ENCODE measurements at places on chromosomes 1 and 21.

GRCh38 chr1:94716965-94717364 is 103.2 kb upstream of the SLC44A3 start:
- DNase-seq = no peak

- no peak for DNase-seq
Measured at GRCh38 chr1:12436817-12437599, 181.0 kb downstream of the DHRS3 start.

GRCh38 chr1:53728702-53729455 is 10.1 kb downstream of the GLIS1 start:
- DNase-seq = no peak

DNA sequence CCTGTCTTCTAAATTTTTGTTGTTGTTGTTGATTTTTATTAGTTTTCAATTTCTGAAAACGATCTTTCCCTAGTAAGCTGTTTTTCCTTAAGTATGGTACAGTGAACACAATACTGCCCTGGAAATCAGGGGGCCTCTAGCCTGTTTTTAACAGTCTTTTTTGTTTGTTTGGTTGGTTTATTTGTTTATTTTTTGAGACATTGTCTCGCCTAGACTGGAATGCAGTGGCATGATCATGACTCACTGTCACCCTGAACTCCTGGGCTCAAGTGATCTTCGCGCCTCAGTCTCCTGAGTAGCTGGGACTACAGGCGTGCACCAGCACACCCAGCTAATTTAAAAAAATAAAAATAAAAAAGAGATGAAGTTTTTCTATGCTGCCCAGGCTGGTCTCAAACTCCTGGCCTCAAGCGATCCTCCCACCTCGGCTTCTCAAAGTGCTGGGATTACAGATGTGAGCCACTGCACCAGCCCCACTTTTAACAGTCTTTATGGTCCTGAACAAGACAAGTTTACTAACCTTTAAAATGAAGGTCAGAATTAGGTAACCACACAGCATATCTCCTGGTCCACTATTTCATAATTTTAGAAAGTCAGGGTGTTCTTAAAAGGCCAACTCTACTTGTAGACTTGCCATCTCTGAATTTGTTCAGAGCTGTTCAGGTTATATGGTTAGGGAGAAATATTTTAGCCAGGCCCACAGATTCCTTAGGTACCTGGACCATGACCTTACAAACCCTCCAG is 35.4 kb downstream of the TBCE start:
- no peak for DNase-seq

DNA sequence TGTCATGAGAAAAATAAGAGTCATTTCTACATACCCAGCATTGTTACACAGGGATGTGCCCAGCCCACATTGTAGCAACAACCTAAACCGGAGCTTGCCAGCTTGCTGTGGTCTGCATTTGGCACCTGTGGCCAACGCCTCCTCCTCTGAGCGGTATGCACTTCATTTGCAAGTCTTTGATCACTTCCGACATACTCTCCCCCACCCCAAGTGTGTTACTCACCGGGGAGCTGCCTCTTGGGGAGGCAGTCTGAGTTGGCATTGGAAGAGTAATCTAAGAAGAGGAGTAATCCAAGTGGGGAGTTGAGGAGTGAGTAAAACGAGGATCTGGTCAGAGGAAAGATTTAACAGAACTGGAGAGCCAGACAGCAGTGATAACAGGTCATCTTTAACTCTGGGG is 3.8 kb downstream of the BCL9 start:
- DNase-seq = peak; percentile 86

GRCh38 chr1:3651026-3651929 is 1.0 kb upstream of the TP73 start:
- DNase-seq = no peak

- no peak for DNase-seq
Measured at GRCh38 chr1:194829492-194829891, 1643.1 kb upstream of the B3GALT2 start.

- no peak for DNase-seq
Measured at GRCh38 chr1:35725596-35725995, 6.9 kb upstream of the C1orf216 start.

GRCh38 chr1:201085902-201086735 is 26.1 kb downstream of the CACNA1S start:
- peak; percentile 42 for DNase-seq

DNA sequence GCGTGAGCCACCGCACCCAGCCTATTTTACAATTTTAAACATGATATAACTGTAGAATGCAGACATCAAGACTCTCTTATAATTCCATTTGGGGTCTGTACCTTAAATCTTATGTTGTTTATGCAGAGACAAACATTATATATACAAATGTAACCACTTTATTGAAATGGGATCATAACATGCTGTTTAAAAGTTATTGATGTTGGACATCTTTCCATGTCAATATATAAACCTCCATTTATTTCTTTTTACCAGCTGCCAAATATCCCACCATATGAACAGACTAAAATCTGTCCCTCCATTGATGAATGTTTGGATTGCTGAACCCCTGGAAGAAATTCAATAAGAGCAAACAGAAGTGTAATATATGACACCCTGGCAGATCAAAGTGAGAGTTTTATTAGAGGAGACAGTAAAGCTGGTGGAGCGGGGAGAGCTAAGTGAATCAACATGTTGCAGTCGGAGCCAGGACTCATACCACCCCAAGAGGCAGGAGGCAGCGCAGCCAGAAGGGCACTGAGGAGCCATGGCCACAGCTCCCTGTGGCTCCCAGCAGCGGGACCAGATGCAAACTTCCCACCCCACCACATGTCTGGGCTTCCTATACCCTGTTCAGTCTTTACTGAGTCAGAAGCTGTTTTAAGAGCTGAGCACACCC is 4.7 kb upstream of the PCSK9 start:
- DNase-seq = no peak

DNA sequence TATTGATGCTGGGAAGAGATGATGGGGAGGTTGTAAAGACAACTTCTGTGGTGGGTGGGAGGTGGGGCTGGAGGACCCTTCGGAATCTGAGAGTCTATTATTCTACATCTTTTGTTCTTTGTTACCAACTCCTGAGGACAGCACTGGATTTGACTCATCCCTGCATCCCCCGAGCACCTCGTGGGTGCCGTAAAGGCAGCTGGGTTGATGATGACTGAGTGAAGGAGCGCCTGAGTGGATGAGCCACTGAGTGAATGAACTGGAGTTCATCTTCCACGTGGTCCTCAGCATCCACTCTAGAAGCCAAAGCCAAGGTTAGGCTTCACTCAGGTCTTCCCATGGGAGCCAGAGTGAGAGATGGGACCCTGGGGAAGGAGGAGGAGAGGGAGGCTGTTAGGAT is 77.6 kb downstream of the LRRN2 start:
- no peak for DNase-seq

- DNase-seq = no peak
Measured at GRCh38 chr1:23376890-23377811, 7.5 kb upstream of the ZNF436 start.

DNA sequence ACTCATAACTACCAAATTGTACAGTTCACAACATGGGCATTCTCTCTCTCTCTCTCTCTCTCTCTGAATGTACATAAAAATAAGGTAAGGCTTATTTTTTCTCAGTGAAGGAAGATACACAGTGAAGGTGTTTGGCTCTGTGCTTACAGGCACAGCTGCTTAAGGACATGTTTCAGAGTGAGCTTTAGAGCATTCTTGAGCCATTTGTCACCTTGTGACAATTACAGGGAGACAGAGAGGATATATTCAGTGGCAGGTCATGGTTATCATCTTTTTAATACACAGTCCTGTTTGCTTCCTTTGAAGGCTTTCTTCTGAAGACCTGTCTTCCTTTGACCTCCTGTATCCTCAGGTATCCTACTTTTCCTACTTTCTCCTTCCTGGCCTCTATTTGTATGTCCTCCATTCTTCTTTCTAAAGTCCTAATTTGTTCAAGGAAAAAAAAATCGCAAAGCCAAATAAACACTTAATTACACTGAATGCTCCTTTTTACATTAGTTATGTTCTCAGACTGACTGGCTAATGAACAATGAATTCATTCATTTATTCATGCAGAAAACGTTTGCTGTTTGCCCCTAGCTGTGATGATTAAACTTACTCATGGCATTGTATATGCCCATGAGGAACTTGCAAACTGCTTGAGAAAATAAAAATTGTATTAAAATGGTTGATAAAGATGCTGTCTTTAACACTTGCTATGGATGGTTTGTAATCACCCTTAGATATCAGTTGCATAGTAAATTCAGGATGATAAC is 33.4 kb downstream of the HSD17B7 start:
- no peak for DNase-seq

DNA sequence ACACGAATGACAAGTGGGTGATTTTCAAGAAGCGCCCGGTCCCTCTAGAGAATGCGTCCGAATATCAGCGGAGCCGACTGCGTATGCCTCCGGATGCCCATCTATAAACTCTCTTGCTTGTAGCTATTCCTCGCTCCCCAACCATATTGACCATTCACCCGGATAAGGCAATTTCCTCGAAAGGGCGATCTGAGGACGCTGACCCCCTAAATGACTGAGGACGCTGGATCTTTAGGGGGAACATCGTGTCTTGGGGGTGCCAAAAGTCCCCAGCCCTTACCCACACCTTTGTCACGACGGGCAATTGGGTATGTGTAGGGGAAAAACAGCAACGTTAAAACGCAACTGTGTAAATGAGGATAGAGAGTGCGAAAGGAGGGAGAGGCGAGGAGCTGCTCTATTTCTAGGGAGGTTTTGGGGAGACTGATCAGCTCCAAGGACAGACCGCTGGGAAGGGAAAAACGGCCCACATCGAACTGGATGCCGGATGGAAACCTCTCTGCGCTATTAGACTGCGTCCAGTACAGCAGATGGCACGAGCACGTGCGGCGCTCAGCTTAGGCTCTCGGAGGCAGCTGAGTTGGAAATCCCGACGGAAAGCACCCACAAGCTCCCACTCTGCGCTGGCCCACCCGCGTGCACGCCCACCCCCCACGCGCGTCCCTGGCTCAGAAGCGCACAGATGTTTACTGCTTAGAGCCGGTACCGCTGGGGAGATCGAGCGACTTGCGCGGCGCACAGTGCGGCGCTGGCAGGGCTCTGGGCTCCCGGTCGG is 2.9 kb upstream of the PRRX1 start:
- no peak for DNase-seq

DNA sequence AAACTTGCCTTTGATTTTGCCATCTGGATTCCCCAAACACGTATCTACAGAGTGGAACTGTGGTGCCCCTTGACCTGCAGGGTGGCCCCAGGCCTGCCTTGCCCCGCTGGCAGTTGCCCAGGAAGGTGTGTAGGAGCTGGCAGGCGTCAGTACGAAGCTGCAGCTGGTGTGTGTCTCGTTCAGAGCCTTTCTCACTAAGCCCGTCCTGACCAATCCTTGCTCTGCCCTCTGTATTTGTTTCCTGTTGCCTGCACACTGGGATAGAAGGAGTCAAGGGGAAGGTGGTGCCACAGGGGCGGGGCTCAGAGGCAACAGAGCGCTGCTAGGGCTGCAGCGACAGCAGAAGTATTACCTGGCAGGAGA is 5.2 kb upstream of the VSIG8 start:
- no peak for DNase-seq

GRCh38 chr1:41444246-41444645 is 40.2 kb downstream of the EDN2 start:
- DNase-seq = no peak

DNA sequence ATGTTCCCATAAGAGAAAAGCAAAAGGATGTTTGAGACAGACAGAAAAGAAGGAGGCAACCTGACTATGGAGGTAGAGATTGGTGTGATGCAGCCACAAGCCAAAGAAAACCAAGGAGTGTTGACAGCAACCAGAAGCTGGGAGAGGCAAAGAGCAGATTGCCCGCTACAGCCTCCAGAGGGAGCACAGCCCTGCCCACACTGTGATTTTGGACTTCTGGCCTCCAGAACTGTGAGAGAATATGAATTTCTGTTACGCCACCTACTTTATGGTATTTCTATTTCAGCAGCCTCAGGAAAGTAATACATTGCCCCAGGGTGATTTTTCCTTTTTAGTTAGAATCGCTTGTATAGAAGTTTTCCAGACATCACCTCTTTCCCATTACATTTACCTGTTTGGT is 28.4 kb downstream of the SLAMF6 start:
- DNase-seq = peak; percentile 11

DNA sequence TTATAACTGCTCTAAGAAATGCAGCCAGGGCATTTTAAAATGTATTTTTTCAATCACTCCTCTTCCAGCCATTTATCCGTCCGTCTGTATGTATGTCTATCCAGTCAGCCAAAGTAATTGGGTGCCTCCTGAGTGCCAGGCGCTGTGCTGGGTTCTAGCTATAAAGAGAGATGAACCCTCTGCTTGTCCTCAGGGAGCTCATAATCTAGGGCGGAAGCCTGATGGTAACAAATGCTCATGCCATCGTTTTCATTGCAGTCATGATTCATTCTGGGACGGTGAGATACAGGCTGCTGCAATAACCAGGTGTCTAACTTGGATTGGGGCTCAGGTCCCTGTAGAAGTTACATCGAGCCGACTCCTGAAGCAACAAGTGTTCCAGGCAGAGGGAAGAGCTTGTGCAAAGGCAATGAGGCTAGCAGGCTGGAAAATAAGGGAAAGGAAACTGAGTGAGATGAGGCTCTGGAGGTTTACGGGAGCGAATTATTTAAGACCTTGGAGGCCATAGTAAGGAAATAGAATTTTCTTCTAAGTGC is 11.6 kb downstream of the IFI6 start:
- DNase-seq = no peak

DNA sequence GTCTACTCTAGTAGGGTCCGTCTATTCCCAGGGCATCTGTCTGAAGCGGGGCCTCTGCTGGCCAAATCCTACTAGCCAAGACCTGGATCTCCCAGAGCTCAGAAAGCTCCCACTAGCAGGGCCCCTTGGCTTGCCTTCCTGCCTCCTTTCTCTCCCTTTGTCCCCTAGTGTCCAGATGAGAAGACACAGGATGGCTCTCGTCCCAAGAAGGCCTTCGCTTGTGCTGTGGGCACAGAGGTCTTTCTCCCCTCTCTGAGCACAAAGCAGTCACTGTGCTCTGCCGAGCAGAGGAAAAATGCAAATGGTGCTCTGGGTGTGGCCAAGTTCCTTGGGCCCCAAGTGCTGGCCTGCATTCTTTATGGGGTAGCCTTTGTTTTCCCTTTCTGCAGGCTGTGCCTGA is 13.0 kb upstream of the GPR137B start:
- DNase-seq = no peak

DNA sequence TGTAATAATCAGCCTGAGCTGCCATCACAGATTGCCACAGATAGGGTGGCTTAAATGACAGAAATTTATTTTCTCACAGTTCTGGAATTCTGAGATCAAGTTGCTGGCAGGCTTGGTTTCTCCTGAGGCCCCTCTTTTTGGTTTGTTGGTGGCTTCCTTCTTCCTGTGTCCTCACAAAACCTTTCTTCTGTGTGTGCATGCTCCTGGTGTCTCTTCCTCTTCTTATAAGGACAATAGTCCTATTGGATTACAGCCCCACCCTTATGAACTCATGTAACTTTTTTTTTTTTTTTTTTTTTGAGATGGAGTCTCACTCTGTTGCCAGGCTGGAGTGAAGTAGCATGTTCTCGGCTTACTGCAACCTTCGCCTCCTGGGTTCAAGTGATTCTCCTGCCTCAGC is 41.0 kb upstream of the F3 start:
- no peak for DNase-seq

All from CD4-positive, alpha-beta T cell treated with Interleukin-12 subunit alpha and Interleukin-12 subunit beta, for 1 hour (primary cell).